Left renal cortex interstitium (tissue), 4 donors: ENCODE measurements at places on chromosomes 12 and 14.

DNA sequence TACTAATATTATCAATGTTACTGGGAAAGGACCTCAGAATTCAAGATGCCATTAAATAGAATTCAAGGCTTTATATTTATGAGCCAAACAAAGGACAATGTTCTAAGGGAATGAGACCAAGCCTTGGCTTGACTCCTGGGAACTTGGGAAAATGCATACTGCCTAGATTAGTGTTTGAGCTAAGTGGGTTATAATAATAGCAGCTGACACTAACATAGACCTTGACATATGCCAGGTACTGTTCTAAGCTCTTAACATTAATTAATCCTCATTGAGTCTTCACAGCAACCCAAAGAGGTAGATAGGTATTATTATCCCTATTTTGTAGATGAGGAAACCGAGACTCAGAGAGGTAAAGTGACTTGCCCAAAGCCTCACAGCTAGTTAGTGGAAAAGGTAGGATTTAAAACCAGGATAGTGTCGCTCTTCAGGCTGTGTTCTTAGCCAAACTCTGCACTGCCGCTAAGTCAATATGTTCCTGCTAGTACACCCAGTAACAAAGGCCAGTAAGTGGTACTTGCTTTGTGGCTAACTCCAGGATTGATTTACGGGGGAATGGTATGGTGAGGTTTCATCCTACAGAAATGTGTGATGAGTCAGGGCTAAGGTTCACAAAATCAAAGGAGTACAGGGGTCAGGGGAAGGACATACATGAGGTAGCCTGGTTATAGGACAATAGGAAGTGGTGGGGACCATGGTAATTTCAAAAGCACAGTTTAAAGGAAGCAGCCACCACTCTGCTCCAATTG lies 35.8 kb upstream of the PRKAB1 start:
- no peak for DNase-seq

DNA sequence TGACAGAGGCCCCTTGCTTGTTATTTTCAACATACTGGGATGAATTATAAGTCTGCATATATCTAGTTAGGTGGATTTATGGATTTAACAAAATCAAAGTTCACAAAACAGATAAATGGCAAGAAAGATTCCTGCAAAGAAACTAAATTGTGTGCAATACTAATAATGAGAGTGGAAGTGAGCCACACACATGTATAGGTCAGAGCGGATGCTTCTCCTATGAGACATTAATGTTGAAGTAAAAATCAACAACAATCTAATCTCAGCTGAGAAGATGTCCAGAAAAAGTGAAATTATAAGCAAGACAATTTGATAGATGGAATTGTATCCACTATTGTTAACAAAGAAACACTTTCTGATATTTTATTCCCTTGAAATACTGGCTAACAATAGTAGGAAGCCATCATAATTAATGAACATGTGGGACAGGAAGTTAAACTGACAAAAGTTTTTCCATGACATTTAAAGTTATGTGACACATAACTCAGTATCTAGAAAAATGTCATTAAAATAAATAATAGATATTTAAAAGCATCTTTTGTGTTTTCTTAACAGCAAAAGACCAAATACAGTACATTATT lies 39.7 kb downstream of the RAD51B start:
- DNase-seq, result no peak

- no peak for DNase-seq
Observed at GRCh38 chr12:110252716-110253115, 28.3 kb upstream of the ATP2A2 start.

DNA sequence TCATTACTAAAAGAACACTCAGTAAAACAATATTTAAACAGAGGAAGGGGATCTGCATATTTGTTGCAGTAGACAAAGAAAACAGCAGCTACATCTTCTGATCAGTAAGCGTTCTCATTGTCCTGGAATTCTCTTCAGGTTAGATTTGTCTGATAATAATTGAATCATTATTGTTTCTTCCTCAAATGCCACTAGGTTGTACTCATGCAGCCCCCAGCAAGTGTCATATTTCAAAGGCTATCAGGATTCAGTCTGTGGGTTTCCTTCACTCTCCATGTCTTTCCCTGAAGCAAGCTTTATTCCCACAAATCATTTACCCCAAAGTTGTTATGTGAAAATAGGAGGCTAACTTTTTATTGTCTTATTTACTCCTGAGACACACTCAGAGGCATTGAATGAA lies 14.7 kb downstream of the PIK3C2G start:
- DNase-seq, result no peak

DNA sequence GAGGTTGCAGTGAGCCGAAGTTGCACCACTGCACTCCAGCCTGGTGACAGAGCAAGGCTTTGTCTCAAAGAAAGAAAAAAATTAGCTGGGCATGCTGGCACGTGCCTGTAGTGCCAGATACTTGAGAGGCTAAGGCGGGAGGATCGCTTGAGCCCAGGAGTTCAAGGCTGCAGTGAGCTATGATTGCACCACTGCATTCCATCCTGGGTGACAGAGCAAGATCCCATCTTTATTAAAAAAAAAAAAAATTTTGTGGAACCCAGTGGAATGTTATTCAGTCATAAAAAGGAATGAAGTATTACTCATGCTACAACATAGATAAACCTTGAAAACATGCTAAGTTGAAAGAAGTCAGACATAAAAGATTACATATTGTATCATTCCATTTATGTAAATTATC lies 8.3 kb upstream of the ERBB3 start:
- no peak for DNase-seq

DNA sequence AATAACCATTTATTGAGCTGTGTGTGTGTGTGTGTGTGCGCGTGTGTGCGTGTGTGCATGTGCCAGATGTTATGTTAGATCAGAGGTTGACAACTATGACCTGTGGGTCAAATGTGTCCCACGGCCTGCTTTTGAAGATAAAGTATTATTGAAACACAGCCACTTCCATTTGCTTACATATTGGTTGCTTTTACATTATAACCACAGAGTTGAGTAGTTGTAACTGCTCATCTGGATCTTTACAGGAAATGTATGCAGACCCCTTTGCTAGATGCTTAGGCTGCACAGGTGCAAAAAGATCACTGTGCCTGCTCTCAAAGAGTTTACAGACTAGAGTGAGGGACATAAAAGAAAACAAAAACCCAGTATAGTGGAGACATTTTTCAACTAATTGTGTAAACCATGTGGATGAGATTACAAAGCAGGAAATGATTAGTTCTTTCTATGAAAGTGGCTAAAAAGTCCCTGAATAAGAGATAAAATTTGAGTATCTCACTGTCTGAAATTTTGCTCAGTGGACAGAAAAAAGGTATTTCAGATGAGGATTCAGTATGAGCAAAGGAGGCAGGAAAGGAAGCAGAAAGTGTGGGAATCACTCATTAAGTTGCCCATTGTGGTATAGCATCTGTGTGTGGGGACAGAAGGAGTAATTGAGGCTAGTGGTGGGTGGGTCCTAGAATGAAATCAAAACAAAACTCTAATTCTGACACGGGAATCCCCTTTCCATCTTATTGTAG lies 188.4 kb downstream of the PAH start:
- DNase-seq, result no peak

DNA sequence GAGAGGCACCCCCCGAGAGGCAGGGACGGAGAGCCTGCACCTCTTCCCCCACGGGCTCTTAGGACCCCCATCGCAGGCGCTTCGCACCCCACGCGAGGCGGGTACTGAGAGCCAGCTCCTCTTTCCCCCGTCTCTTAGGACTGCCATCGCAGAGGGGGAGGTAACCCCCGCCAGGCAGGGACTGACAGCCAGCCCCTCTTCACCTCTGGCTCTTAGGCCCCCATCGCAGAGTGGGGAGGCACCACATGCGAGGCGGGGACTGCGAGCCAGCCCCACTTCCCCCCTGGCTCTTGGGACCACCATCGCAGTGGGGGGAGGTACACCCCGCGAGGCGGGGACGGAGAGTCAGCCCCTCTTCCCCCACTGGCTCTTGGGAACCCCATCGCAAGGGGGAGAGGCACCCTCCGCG lies 46.1 kb downstream of the DDX11 start:
- DNase-seq, result no peak
